ENCODE measurements at places on chromosomes 3 and 15.

DNA sequence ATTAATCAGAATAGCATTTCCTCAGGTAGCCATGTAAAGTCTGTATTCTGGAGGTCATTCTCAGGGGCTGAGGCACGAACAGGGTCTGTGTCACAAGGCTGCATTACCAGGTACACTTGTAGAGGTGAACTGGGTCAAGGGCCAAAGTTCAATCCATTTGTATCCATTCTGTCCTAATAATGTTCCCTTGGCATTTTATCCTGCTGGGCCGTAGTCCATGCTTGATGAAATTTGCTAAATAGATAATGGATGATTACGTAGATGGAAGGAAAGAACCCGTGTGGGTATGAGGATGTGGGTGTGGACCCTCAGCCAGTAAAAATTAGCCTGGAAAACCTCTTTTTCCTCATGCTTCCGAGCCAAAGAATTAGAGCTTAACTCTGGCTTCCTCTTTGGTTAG is 785.9 kb downstream of the GRM7 start:
- no peak for DNase-seq

- no peak for DNase-seq
Observed at GRCh38 chr3:82957696-82958095, 1196.3 kb upstream of the GBE1 start.

- no peak for DNase-seq
Observed at GRCh38 chr15:37788330-37788729, 146.1 kb upstream of the TMCO5A start.

DNA sequence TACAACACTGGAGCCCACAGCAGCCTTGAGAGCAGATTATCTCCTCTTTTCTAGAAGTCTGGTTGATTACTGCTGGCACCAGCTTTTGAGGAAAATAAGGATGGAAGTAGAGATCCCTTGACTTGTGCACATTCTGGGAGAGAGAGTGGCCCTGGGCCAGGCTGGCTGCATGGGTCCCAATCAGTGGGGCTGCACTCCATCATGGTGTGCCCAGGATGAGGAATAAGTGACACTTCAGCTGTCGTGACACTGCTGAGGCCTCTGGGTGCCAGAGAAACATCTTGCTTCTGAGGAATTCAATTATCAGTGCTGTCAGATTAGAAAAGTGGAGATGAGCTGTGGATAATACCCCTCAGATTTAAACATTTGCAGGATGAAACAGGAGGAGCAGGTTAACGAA is 9.1 kb downstream of the RAMAC start:
- DNase-seq: peak; percentile 40

DNA sequence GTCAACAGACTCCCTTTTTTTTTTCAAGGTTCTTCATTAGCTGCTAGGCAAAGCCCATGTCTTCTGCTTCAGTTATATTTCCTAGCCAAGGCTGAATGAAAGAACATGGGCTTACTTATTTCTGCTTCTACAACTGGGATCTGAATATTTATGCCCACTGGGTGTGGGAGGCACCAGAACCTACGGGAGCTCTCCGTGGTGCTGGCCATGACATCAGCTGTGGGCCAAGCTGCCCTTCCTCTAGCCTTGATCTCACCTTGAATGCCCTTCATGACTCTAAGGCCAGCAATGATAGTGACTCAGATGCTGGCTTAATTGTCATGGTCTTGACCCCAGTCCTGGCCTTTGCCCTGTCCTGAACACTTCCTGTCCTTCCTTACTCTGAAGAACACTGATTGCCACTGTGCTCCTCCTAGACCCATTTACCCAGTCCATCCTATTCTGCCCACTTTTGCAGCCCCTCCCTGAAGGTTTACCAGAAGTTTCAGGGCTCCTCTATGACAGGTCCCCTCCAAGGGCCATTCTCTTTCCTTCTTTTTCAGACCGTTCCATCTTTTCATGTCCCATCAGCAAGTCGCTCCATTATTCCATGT is 32.8 kb upstream of the PRR20G start:
- no peak for DNase-seq
